NCI-H1105 (cell line): ENCODE measurements at places on chromosomes 5 and 9.

GRCh38 chr5:125575891-125576505, 829.6 kb upstream of the ZNF608 start:
- DNase-seq: peak; percentile 64

DNA sequence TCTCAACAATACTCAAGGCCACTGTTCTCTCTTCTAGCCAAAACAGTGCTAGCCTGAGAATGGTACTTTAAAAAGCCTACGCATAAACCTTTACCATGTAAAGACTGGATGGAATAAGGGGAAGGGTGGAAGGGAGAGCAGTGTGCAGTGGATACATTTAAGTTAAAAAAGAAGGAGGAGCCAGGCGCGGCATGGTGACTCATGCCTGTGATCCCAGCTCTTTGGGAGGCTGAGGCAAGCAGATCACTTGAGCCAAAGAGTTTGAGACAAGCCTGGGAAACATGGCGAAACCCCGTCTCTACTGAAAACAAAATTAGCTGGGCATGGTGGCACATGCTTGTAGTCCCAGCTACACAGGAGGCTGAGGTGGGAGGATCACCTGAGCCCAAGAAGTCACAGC, 127.7 kb upstream of the KIF2A start:
- no peak for DNase-seq

DNA sequence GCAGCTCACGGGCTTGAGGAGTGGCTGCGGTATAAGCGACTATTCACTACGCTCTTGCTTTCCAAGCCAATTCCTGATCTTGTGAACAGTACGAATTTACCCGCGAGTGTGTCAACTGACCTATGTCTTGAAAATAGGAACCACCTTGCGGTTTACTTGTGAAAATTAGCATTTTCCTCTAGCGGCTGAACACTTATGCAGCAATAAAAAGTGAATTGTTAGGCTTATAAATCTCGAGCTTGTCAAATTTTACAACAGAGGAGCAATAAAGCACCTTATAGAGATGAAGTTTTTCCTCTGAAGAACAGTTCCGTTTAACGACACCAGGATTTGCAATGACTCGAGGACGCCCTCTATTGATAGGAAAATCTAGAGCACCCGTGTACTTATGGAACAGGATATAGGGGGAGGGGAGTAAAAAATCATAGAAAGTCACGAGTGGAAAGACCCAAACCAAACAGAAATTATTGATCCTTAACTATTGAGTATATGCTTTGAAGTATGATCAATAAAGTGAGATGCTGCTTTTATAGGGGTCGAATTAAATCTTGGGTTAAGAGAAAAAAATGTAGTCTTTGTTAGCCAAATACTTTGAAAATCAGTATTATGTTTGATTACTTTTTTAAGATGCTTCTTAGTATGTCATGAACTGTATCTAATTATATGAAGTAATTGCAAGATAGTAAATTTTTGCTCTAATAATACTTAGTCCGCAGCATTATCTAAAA, 1.9 kb upstream of the RGMB start:
- peak; percentile 61 for DNase-seq

DNA sequence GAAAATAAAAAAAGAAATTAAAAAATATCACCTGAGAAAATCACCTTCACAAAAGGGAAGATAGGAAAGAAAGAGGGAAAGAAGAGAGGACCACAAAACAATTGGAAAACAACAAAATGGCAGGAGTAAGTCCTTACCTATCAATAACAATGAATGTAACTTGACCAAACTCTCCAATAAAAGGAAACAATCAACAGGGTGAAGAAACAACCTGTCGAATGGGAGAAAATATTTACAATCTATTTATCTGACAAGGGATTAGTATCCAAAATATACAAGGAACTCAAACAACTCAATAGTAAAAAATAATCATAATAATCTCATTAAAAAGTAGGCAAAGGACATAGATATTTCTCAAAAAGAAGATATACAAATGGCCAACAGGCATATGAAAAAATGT, 135.8 kb downstream of the AGTPBP1 start:
- DNase-seq: no peak

- DNase-seq: no peak
Measured at GRCh38 chr5:75567710-75568109, 43.5 kb upstream of the ANKDD1B start.

DNA sequence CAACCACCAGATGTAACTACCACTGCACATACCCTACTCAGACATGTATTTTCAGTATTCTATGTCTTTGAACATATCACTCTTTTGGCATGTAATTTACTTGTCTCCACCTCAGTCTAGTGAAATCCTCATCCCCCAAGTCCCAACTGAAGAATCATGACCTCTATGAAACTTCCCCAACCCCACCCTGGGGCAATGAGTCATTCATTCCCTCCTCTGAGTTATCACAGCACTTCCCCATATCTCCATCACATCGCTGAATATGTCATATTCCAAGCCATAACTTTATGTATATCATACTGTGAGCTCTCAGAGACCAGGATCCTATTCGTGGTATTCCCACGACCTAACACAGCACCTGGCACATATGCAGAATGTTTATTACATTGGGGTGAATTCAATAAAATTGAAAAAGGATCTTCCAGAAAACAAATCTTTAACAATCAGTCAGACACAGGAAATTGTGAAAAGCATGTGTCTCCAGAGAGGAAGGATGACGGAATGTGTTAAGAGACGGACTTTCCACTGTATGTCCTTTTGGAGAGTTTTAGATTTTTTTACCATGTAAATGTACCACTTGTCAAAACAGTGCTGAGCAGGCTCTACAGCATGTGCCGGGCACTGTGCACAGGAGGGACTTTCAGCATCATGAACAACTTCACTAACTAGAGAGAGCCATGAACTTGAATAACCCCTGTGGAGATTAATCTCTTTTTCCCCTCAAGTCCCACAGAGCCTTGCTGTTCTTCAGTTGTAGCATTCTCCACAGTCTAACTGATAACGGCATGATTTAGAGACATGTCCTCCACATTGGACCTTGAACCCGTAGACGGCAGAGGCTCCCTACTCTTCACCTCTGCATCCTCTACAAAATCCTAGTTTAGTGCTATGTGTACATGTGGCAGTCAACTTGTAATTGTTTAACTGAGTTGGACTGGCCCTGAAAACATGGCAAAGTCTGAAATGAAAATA, 213.5 kb downstream of the GLIS3 start:
- DNase-seq: no peak

DNA sequence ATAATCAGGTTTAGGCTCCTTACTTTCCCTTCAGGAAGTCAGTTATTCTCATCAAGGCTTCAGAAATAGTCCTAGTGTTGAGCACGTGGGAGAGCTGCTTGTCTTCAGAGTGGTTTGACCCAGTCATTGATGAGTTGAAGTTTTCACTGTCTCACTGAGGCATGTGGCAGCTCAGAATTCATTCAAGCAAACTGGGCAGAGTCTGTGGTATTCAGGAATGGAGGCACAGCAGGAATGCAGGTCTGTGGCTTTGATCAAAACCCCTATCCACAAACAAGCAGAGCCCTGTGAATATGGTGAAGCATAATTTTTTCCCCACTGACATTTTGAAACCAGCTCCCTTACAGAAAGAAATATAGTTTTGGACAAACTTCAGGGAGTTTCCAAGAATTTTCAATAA, 207.3 kb downstream of the CD180 start:
- no peak for DNase-seq

- no peak for DNase-seq
Measured at GRCh38 chr5:108386345-108387061, 4.6 kb upstream of the FBXL17 start.

DNA sequence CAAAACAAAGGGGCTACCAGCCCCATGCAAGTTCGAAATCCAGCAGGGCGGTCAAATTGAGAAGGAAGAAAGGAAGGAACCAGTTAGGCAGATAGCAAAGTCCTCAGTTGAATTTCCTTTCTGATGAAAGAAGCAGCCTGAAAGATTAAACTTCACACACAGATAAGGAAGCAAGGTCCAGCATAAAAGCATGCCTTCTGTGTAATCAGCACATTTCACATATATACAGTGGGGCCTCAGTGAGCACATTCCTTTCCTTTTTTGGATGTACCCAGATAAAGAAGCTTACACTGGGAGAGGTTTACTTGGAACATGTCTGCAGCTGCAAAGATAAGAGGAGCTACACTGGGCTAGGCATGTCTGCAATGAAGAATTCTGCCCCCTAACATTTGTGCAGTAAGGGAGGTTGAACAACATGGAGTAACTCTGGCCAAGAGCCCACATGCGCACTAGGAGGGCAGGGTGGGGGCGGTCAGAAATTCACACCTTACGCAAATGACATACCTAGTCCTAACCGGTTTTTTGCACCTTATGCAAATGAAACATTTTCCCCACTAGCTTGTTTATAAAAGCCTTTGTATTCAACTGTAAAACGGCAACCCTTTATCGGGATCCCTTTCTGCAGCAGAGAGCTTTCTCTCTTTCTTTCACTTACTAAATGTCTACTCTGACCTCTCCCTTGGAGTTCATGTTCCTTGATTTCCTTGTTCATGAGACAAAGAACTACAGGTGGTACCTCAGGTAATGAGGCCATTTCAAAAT, 149.7 kb upstream of the FBXL17 start:
- DNase-seq: no peak

DNA sequence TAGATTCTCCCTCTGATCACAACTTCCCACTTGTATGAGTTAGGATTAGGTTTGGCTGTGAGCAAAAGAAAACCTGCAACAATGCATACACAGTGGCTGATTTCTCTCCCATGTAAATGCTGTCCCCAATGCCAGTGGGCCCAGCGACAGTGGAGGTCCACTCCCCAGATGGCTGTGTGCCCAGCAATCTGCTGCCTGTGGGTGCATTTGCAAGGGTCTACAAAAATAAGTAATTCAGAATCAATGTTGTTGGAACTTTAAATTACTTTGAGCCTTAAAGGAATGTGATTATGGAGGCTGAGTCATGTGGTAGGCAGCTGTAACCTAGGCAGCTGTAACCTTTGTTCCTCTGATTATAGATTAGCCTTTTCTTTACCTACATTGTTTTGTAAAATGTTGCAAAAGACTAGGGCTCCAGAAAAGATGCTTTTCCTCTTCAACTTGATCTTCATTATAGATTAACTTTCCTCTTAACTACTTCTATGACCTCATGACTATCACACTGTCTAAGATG, 14.2 kb upstream of the MXD3 start:
- no peak for DNase-seq

DNA sequence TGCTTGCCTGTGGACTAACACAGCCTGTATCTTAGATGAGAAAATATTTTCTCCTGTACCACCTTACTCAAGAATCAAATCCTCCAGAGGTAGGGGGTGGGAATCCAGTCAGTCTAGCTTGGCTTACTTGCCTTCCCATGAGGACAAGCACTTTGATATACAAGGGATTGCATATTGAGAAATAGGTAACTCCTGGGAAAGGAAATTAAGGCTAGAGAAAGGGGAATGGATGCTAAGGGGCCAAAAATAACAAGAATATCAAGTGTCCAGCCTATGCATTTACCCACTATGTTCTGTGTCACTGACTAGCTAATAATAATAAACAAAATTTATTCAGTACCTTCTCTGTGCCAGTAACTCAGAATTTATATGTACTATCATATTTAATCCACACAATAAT, 21.4 kb upstream of the SNX2 start:
- no peak for DNase-seq

DNA sequence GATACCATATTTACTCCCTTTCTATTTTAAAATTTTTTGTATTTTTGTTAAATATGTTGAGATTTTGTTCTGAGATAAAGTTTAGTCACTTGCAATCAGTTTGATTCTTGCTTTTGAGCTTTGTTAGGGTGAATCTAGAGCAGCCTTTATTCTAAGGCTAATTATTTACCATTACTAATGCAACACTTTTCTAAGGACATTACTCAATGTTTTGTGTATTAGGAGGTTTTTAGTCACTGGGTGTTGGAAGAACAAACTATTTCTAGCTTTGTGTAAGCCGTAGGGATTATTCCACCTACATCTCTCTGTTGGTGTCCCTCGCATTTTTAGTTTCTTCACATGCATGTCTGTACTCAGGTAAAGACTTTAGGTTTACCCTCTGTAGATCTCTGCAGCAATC, 379.5 kb upstream of the CD180 start:
- DNase-seq: no peak

GRCh38 chr9:2427120-2427891, 194.3 kb upstream of the VLDLR start:
- DNase-seq: peak; percentile 5

DNA sequence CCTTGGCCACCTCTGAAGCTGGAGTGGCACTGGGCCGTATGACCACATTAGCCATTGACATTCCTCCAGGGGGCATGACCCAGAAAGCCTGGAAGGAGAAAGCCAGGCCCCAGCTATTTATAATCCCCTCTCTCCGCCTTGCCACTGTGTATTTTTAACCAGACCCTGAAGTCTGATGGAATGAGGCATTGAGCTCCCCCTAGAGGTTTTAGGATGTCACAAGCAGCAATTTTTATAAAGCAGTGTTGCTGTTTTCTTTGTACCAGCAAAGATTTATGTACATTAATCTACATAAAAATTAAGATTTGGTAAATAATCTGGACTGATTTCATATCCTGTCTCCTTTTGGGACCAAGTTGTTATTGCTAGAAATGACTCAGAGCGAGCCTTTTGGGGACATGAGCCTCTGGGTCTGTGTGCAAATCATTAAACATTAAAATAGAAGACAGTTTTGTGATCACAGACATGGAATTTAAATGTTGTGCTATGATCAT, 127.1 kb downstream of the TRIO start:
- DNase-seq: peak; percentile 61

- no peak for DNase-seq
Measured at GRCh38 chr5:115243412-115243811, 19.3 kb downstream of the PGGT1B start.

- no peak for DNase-seq
Measured at GRCh38 chr5:153752890-153753289, 262.4 kb downstream of the GRIA1 start.

DNA sequence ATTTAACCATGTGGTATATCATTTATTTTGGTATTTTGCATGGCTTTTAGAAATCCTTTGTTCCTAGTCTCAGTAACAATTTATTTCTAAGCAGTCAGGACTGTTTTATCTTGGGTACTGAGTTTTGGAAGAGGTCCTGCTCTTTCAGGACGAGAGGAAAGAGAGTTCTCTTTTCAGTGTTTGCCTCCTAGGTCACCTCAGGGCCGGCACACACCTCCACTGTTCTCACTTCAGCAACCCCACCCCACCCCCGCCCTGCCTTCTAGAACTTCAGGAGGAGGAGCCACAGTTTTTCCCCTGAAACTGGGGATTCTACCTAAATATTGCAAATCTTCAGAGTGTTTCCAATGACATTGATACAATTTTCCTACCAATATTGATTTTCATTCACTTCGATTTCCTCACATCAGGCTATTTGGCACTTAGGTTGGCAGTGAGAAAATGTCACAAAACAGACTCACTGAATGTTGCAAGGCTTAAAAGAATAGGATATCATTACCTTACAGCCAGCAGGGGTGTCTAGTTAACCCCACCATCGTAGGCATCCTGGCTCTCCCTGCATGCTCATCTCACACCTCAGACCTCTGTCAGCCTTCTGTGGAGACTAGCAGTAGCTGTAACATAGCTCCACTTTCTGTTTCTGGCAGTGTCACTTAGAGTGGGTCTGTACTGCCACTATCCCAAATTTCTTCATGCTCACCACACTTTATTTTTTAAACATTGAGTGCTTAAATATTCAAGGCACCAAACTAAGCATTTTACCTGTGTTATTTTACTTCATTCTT, 5.4 kb downstream of the IGIP start:
- no peak for DNase-seq

DNA sequence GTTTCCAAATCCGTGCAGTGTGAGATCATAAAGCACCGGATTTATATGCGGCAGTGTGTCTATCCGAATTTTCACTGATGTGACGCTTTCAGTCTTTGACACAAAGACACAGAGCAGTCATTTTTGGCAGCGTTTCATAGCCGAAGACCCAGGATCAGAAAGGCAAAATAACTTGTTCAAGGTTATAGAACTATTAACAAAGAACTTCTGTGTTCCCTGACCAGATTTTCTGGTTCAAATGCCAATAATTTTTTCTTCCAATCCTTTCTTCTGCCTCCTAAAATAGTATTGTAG, 1.1 kb upstream of the MARCHF11 start:
- no peak for DNase-seq
